ENCODE measurements at places on chromosomes 11 and 22. TPM values are rescaled to one million over a fixed set of nuclear protein-coding genes. Genes with fewer than 3 reads are reported as not detected.

The SSH3 gene
- total RNA-seq = 68.9 TPM

The TRIM34 gene
- total RNA-seq = 6.7 TPM

The PAMR1 gene
- total RNA-seq = 2.2 TPM

The RTN4RL2 gene
- total RNA-seq = 2.6 TPM

The JAML gene
- total RNA-seq = 17.1 TPM

The TREH gene
- 1.0 TPM for total RNA-seq

The GUCY1A2 gene
- total RNA-seq = 16.1 TPM

The OR5A1 gene
- not detected for total RNA-seq

The C11orf97 gene
- total RNA-seq = not detected

DNA sequence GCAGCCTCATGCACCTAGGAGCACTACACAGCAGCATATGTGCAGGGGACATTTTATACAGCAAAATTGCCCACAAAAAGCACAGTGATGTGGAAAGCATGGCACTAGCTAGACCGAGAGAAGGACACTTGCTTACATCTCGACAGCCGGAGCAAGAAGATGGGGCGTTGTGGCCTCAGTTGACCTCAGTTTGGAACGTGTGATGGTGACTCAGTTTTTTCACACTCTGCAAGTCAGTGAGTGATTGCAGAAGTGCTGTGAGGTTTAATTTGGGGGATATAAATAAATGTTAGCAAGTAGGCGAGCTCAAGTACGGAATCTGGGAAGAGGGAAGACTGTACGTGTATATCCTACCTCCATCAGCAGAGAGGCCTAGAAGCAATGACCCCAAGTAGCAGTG lies 23.3 kb downstream of the LRP5 start:
- no peaks in the 10 kb centered on the region for H3K27me3 ChIP-seq
- no peak for DNase-seq
- H3K27ac ChIP-seq = no peak overlapping the region

- H3K36me3 ChIP-seq = no peaks in the 10 kb centered on the region
- H3K27ac ChIP-seq = no peak overlapping the region
- H3K4me1 ChIP-seq = no peaks in the 10 kb centered on the region
- H3K27me3 ChIP-seq = no peaks in the 10 kb centered on the region
These were observed 137.7 kb upstream of the BLID start for GRCh38 chr11:122253589-122254231.

- no peaks in the 10 kb centered on the region for H3K27me3 ChIP-seq
- H3K4me3 ChIP-seq = no peak overlapping the region
- H3K4me1 ChIP-seq = no peaks in the 10 kb centered on the region
- DNase-seq = no peak
- H3K27ac ChIP-seq = no peak overlapping the region
These were observed 261.6 kb downstream of the NELL1 start for GRCh38 chr11:20931029-20931428.

DNA sequence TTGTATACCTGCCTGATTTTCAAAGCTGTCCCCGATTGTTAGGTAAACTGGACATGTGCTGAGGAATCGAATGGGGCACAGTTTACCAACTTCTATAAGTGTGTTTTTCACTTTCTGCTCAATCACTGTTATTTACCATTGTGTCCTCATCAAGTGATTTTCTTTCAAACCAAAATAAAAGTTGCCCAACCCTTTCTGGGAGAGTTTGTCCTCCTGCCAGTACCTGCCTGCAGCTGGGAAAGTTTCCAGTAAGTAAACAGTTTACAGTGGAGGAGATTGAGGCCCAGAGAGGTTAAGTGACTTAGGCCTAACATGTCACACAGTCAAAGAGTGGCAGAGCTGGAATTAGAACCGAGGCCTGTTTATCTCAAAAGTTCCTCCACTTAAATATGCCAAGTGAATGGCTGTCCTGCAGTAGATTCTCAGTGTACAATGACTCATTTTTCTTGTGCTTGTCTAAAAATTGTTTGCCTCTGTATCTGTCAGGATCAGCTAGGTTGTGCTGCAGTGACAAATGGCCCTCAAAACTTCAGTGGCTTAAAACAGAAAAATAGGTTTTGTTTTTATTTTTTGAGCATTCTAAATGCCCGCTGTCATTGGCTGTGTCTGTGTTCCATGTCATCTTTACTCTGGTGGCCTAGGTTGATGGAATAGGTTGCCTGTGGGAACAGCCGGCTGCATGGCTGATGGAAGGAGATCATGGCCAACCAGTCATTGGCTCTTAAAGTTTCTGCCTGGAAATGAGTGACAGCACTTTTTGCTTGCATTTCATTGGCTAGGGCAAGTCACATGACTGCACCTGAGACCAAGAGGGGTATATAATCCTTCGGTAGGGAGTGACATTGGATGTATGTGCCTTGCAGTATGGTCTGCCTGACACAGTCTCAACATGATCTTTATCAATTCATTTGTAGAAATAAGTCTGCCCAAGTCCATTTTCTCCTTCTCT lies 61.8 kb upstream of the CRYBB3 start:
- no peaks in the 10 kb centered on the region for H3K36me3 ChIP-seq
- DNase-seq = no peak

DNA sequence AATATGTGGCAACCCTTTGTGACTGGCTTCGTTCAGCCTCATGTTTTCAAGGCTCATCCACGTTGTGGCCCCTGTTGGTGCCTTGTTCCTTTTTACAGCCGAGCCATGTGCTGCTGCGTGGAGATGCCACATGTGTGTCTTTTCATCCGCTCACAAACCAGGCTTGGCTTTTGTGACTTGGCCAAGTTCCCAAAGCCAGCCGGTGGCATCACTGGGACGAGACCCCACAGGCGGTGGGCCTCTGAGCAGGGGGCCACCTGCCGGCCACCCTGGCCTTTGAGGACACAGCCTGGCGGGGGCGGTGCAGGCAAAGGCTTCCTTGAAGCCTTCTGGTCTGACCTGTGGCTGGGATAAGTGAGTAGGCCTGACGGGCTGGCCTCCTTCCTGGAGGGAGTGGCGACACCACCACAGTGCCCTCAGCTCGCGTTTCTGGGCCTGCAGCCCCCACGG lies 10.5 kb downstream of the GRK2 start:
- peaks cover 21% of the 10 kb centered on the region for H3K36me3 ChIP-seq
- H3K4me3 ChIP-seq = no peak overlapping the region
- peak overlapping the region; percentile 84 for H3K27ac ChIP-seq
- DNase-seq = no peak
- no peaks in the 10 kb centered on the region for H3K4me1 ChIP-seq

DNA sequence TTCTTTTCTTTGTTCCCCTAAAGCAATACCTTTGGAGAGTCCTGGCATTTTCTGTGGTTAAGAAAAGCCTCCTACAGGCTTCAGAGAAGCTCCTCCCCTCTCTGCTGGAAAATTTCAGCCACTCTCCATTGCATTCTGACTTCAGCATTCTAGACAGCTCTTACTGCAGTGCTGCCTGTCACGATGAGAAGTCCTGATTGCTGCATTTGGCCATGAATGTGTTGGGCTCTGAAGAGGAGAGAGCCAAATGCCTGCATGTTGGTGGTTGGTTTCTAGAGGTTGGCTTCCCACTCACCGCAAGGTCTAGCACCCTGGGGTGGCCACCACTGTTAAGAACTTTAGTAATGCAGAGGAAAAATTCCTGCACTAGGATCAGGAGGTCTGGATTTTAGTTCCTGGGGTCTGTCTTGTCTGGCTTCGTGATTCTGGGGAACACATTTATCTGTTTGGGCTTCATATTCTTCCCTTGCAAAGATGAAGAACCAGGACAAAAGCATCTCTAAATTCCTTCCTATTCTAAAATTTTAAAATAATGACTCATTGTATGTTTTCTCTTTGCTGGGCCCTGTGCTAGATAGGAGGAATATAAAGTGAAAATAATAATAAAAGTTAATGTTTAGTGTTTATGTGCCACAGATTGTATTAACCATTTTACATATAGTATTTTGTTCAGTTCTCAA lies 38.1 kb downstream of the COA4 start:
- no peaks in the 10 kb centered on the region for H3K27me3 ChIP-seq
- no peak for DNase-seq
- H3K27ac ChIP-seq = no peak overlapping the region
- H3K36me3 ChIP-seq = no peaks in the 10 kb centered on the region

- H3K36me3 ChIP-seq = no peaks in the 10 kb centered on the region
- H3K27me3 ChIP-seq = no peaks in the 10 kb centered on the region
- H3K27ac ChIP-seq = no peak overlapping the region
- no peak for DNase-seq
- no peak overlapping the region for H3K4me3 ChIP-seq
These were observed 163.2 kb downstream of the FAT3 start for GRCh38 chr11:92387859-92388258.

DNA sequence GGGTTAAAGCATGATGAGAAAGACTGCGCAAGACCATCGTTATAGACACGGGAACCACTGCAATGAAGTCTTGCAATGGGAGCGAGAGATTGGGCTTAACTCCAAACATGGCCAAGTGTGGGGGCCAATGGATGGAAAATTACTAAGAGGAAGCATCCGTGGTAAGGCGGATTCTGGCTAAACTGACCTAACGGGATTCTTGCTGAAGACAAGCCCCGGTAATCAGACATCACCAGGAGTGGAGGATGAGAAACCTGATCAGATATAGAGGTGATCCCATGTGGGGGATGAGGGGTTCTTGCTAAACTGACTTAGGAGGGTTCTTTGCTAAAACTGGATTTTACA lies 5.8 kb upstream of the SYNGR1 start:
- no peak overlapping the region for H3K4me3 ChIP-seq
- no peaks in the 10 kb centered on the region for H3K27me3 ChIP-seq
- no peaks in the 10 kb centered on the region for H3K36me3 ChIP-seq
- H3K27ac ChIP-seq = no peak overlapping the region
- DNase-seq = no peak
- peaks cover 3% of the 10 kb centered on the region for H3K4me1 ChIP-seq

- no peaks in the 10 kb centered on the region for H3K27me3 ChIP-seq
- no peak overlapping the region for H3K4me3 ChIP-seq
- H3K4me1 ChIP-seq = no peaks in the 10 kb centered on the region
- DNase-seq = no peak
- H3K27ac ChIP-seq = no peak overlapping the region
These were observed 56.0 kb downstream of the USP35 start for GRCh38 chr11:78244546-78245255.

DNA sequence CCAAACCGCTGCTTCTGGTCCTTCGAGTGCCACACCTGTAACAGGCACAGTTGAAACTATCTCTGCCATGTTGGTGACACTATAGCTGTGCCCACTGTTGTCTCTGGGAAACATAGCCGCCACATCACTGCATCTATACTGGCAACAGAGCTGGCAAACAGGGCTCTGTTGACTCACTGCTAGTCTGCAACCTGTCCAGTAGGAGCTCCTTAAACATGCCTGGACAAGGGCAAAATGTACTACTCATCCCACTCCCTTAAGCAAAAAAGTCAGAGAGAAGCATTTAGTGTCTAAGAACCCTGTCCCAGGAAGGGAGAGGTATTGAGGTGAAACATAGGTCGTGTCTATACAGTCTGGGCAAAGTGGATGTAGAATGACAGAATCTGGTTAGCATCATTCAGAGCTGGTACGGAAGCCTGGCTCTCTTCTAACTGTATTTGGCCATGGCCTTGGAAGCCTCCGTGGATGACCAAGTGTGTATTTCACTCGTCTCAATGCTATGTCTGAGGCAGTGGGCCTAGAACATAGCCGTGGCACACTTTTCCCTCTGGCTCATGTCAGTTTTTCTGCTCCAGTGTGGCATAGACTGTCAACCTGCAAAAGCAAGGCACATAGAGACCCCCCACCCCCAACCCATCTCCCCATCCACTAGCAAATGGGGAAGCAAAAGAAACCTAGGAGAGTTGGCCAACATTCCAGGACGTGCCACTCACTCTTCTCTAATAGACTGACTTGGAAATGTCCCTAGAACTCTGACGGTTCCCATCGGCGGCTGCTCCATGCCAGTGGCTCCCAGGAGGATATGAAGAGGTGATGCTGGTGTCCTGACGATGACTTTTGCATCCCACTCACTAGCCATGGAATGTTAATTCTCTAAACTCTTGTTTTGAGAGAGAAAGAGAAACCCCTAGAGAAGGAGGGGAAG lies 21.4 kb upstream of the PISD start:
- H3K4me1 ChIP-seq = no peaks in the 10 kb centered on the region
- H3K36me3 ChIP-seq = peaks cover 15% of the 10 kb centered on the region
- H3K4me3 ChIP-seq = no peak overlapping the region
- DNase-seq = peak; percentile 25
- no peak overlapping the region for H3K27ac ChIP-seq

DNA sequence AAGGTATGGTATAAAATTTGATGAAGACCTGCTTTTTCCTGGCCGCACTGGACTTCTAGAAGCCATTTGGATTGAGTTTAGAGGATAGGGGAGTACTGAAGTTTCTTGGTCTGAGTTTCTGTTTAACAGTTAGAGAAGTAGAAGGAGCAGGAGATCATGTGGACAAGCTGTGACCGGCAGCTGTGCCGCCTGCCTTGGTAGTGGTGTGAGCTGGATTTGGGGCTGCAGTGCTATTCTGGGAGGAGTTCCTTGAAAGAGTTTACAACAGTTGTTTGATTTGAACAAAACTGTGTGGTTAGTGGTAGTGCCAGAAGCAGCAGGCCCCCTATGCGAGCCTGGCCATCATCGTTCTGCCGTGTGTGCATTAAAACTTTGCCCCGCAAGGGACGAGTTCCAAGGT lies 105.2 kb downstream of the PDHX start:
- no peaks in the 10 kb centered on the region for H3K4me1 ChIP-seq
- DNase-seq = no peak
- H3K27me3 ChIP-seq = no peaks in the 10 kb centered on the region
- H3K27ac ChIP-seq = no peak overlapping the region

- H3K36me3 ChIP-seq = no peaks in the 10 kb centered on the region
- peak overlapping the region; percentile 11 for H3K4me3 ChIP-seq
- peak overlapping the region; percentile 10 for H3K27ac ChIP-seq
- DNase-seq = peak; percentile 30
- H3K4me1 ChIP-seq = no peaks in the 10 kb centered on the region
These were observed 45.7 kb downstream of the PACS1 start for GRCh38 chr11:66115638-66116301.

DNA sequence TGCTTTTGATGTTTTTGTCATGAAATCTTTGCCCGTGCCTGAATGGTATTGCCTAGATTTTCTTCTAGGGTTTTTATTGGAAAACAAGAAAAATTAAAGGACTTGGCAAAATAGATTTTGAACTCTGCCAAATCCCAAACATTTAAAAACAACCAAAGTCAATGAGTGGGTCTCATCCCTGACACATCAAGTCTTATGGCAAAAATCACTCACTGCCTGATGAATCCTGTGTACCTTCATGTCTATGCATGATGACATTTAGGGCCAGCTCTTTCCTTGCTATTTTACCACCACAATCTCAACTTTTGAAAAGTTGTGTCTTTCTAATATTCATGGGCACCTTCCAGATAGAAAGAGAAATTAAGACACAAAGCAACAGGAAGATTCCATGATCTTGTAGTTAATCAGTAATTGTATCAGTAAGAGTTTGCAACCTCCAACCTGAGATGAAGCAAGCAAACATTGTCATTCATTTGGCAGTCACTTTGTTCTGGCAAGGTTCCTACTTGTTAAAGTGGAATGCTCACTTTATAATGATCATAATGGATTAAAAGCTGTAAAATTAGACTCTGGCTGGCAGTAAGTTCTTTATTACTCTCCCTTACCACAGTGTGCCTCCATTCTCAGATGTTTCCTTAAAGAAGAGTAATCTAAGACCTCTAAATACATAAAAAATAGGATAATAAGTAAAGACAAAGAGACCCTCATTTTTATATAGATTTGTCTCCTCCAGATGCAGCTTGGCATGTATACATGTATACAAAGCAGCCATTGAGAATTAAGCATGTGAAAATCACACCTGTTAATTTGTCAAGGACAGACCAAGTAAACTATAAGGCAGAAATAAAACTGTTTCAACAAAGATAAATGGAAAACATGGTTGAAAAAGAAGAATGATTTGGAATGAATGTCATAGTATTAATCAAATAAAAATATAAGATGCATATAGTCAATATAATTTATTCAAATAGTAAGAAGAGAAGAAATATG lies 51.6 kb downstream of the ETS1 start:
- DNase-seq = no peak
- no peak overlapping the region for H3K27ac ChIP-seq
- no peaks in the 10 kb centered on the region for H3K27me3 ChIP-seq
- H3K36me3 ChIP-seq = no peaks in the 10 kb centered on the region
- H3K4me3 ChIP-seq = no peak overlapping the region

All from kidney (tissue), 22 donors.